Activated T-helper 1 cell treated with anti-CD3 and anti-CD28 coated beads, Interleukin-12 subunit alpha, Interleukin-12 subunit beta, Interleukin-2, Interleukin-4 antibody, amounts not matched to agents 30 ng/mL and 10 ng/mL and 1 ng/mL, durations not matched to agents 14 hours and 24 hours and 36 hours (primary cell): ENCODE measurements at places on chromosomes 3 and 15. TPM values are rescaled to one million over a fixed set of nuclear protein-coding genes. Genes with fewer than 3 reads are reported as not detected.

GRCh38 chr15:97998307-97999071, 38.0 kb downstream of the ARRDC4 start:
- no peaks in the 10 kb centered on the region for H3K36me3 ChIP-seq
- no peaks in the 10 kb centered on the region for H3K27me3 ChIP-seq
- no peak for DNase-seq
- peaks cover 13% of the 10 kb centered on the region for H3K4me1 ChIP-seq
- no peak overlapping the region for H3K4me3 ChIP-seq

ERICH6 gene
- total RNA-seq, result not detected in 2 replicates

WWTR1 gene
- 0.57 and 0.81 TPM in 2 replicates for total RNA-seq

SLC28A1 gene
- total RNA-seq, result not detected in 2 replicates

DNA sequence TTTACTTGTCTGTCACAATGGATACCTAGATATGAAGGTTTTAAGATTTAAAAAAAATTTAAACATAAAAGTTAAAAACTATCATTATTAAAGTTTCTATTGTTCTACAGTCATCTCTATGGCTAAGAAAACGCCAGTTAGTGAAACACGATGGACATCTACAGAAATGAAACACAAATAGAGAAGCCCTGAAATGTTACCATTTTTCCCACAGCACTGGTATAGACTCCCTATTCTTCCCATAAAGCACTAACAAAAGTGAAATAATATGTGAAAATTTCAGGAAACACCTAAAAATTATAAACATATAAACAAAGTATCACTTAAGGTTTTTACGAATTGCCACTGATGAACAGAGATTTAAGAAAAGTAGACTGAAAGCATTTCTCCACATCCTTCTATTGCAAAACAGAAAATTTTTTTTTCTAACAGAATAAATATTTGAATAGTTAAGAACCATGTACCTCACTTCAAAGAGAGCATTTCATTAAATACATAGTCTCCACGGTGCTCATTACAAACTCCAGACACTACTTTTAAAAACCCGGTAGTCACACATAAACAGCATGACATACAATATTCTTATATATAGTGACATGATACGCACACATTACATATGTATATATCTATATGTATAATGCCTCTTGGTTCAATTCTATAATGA, 7.1 kb upstream of the NEK10 start:
- H3K4me3 ChIP-seq, result no peak overlapping the region
- peaks cover 3% of the 10 kb centered on the region for H3K36me3 ChIP-seq
- H3K27me3 ChIP-seq, result no peaks in the 10 kb centered on the region
- H3K27ac ChIP-seq, result no peak overlapping the region
- H3K4me1 ChIP-seq, result no peaks in the 10 kb centered on the region

FOXB1 gene
- total RNA-seq, result 1.2 and 1.3 TPM in 2 replicates

GRAMD1C gene
- 0.05 TPM in 1 of 2 replicates, not detected in the other for total RNA-seq

SMCO1 gene
- not detected in 2 replicates for total RNA-seq

DNA sequence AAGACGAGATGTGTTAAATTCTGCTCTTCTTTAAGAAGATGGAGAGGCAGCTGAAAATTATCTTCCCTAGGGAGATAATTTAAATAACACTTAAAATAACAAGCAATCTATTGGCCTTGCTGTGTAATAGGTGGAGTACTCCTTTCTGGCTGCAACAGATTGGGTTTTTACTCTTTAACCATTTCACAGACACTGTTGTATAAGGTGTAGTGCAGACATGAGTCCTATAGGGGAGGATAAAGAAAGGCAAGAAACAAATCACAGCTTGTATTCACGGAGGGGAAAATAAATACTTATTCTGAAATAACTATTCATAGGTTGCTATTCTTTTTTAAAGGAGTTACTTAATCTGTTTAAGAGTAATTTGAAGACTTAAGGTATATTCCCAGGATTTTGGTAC, 252.0 kb downstream of the ZPLD1 start:
- DNase-seq, result no peak
- H3K27me3 ChIP-seq, result peaks cover 2% of the 10 kb centered on the region
- H3K4me1 ChIP-seq, result no peaks in the 10 kb centered on the region

DNA sequence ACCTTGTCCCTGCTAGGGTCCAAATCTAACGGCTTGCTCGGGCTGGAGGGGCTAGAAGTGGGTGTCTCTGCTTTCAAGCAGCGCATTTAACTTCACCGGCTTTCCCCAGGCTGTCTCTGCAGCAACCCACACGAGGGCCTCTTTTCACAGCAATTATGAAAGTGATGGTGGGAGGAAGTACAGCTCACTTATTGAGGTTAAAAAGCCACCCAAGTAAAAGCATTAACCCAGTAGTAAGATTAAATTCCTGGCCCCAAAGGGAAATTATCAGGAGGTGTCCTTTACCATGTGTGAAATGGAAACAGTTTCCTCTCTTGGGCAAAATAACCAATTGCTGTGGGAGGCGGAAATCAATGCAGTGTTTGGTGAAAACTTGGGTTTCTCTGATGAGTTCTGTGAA, 41.1 kb downstream of the NGRN start:
- peak; percentile 30 for DNase-seq
- H3K4me1 ChIP-seq, result peaks cover 44% of the 10 kb centered on the region
- H3K27ac ChIP-seq, result peak overlapping the region; percentile 80
- H3K4me3 ChIP-seq, result peak overlapping the region; percentile 63

DNA sequence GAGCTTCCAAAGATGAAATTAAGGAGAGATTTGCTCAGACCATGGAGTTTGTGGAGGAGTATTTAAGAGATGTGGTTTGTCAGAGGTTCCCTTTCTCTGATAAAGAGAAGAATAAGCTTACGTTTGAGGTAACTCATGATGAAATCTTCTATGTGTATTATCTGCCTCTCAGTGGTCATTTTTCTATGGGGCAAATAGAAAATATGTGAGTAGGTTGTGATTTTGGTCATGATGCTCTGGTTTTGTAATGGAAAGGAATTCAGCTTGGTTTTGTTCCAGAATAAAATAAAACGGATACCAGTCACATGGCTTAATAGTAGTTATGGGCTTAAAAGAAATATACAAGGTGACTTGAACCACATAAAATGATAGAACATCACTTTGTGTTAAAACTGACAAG, 181.1 kb downstream of the ITPR1 start:
- no peak overlapping the region for H3K4me3 ChIP-seq
- no peak for DNase-seq
- no peak overlapping the region for H3K27ac ChIP-seq
- peaks cover 53% of the 10 kb centered on the region for H3K36me3 ChIP-seq
- no peaks in the 10 kb centered on the region for H3K27me3 ChIP-seq

DNA sequence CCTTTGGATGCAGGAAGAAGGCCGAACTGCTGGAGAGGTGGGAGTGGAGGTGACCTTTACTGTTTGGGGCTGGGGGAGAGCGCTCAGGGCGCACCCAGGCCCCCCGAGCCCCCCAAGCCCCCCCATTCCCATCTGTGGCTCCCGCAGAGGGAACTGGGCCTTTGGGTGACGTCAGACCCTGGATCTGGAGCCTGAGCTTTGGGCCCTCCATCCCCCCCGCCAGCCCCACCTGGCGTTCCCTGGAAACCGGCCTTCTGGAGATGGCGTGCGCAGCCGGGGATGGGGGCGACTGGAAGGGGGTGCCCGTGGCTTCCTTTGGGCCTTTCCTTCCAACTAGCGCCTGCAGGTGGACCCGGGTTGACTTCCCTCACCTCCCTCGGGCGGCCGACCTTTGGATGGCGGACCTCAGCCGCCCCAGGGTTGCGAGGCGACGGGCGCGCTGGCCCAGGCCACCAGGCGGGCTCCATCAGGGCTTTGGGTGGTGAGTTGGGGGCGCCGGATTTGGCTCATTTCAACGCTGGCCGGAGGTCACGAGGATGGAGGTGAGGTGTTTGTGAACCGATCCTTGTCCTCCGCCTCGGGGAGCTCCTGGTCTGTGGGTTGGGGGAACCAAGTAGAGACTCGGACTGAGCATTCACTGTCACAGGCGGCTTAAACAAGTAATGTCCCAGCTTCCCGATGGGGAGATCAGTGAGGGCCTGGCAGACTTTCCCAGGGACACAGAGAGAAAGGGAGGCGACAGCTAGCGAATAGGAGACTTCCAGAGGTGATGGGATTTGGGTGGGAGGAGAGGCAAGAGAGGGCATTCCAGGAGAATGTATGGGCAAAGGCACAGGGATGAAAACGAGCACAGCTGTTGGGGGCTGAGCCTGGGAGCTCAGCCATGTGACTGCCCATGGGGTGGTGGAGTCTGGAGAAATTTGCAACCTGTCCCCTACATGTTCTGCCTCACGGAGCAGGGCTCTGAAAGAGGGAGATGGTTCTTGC, 709 bp downstream of the SCAMP5 start:
- no peak for DNase-seq
- H3K27ac ChIP-seq, result no peak overlapping the region
- H3K27me3 ChIP-seq, result peaks cover 29% of the 10 kb centered on the region
- peaks cover 4% of the 10 kb centered on the region for H3K4me1 ChIP-seq
- peak overlapping the region; percentile 70 for H3K4me3 ChIP-seq
- H3K36me3 ChIP-seq, result no peaks in the 10 kb centered on the region

GRCh38 chr3:11306817-11307589, 34.8 kb downstream of the ATG7 start:
- peak overlapping the region; percentile 46 for H3K27ac ChIP-seq
- H3K36me3 ChIP-seq, result peaks cover 46% of the 10 kb centered on the region
- H3K4me1 ChIP-seq, result peaks cover 32% of the 10 kb centered on the region
- peak; percentile 8 for DNase-seq
- H3K27me3 ChIP-seq, result no peaks in the 10 kb centered on the region
- peak overlapping the region; percentile 32 for H3K4me3 ChIP-seq

DNA sequence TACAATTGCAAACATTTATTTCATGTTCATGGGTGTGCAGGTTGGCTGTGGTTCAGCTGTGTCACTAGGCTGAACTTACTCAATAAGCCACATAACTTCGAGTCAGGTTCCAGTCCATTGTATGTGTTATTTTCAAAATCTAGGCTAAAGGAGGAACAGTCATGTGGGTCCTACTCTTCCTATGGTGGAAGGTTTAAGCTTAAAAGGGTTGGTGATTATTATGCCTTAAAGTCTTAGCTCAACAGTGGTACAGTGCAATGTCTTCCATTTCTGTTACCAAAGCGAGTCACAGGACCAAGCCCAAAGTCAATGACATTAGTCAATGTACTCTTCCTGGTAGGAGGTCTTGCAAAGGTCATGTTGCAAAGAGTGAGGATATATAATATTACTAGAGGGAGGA, 78.2 kb downstream of the ATG7 start:
- H3K27ac ChIP-seq, result no peak overlapping the region
- peaks cover 52% of the 10 kb centered on the region for H3K36me3 ChIP-seq
- no peaks in the 10 kb centered on the region for H3K27me3 ChIP-seq
- DNase-seq, result no peak
- H3K4me3 ChIP-seq, result no peak overlapping the region

NTRK3 gene
- total RNA-seq, result 0.24 and 0.29 TPM in 2 replicates

- no peak overlapping the region for H3K4me3 ChIP-seq
- no peaks in the 10 kb centered on the region for H3K4me1 ChIP-seq
Measured at GRCh38 chr3:180646187-180646790, 33.0 kb downstream of the CCDC39 start.

GRCh38 chr15:45391746-45392583, 13.6 kb upstream of the GATM start:
- H3K4me1 ChIP-seq, result peaks cover 12% of the 10 kb centered on the region
- no peaks in the 10 kb centered on the region for H3K36me3 ChIP-seq
- no peak for DNase-seq
- H3K4me3 ChIP-seq, result no peak overlapping the region
- H3K27ac ChIP-seq, result no peak overlapping the region

GRCh38 chr3:52374173-52374572, 58.1 kb downstream of the DNAH1 start:
- H3K4me1 ChIP-seq, result peaks cover 5% of the 10 kb centered on the region
- no peaks in the 10 kb centered on the region for H3K27me3 ChIP-seq
- peaks cover 6% of the 10 kb centered on the region for H3K36me3 ChIP-seq
- H3K4me3 ChIP-seq, result no peak overlapping the region

- H3K27me3 ChIP-seq, result no peaks in the 10 kb centered on the region
- no peak for DNase-seq
- H3K36me3 ChIP-seq, result no peaks in the 10 kb centered on the region
- H3K4me3 ChIP-seq, result no peak overlapping the region
Measured at GRCh38 chr3:83807511-83807910, 1151.3 kb upstream of the CADM2 start.

GRCh38 chr15:85947021-85947420, 132.7 kb upstream of the AGBL1 start:
- H3K27me3 ChIP-seq, result no peaks in the 10 kb centered on the region
- no peak for DNase-seq
- no peaks in the 10 kb centered on the region for H3K4me1 ChIP-seq
- H3K27ac ChIP-seq, result no peak overlapping the region
- no peaks in the 10 kb centered on the region for H3K36me3 ChIP-seq
- H3K4me3 ChIP-seq, result no peak overlapping the region

- DNase-seq, result no peak
- H3K36me3 ChIP-seq, result peaks cover 18% of the 10 kb centered on the region
- H3K4me3 ChIP-seq, result no peak overlapping the region
- no peaks in the 10 kb centered on the region for H3K27me3 ChIP-seq
- peaks cover 36% of the 10 kb centered on the region for H3K4me1 ChIP-seq
Measured at GRCh38 chr3:9978710-9979305, 7.8 kb downstream of the EMC3 start.

- no peak for DNase-seq
- no peak overlapping the region for H3K27ac ChIP-seq
- H3K4me1 ChIP-seq, result no peaks in the 10 kb centered on the region
- H3K27me3 ChIP-seq, result no peaks in the 10 kb centered on the region
- H3K4me3 ChIP-seq, result no peak overlapping the region
Measured at GRCh38 chr3:197501496-197501878, 54.3 kb downstream of the BDH1 start.

TEX9 gene
- total RNA-seq, result 0.67 and 0.78 TPM in 2 replicates

GRCh38 chr3:100454677-100455076, 37.7 kb upstream of the TMEM45A start:
- H3K36me3 ChIP-seq, result no peaks in the 10 kb centered on the region
- no peaks in the 10 kb centered on the region for H3K4me1 ChIP-seq
- no peak overlapping the region for H3K27ac ChIP-seq
- H3K4me3 ChIP-seq, result no peak overlapping the region
- no peak for DNase-seq
- H3K27me3 ChIP-seq, result peaks cover 1% of the 10 kb centered on the region

DNA sequence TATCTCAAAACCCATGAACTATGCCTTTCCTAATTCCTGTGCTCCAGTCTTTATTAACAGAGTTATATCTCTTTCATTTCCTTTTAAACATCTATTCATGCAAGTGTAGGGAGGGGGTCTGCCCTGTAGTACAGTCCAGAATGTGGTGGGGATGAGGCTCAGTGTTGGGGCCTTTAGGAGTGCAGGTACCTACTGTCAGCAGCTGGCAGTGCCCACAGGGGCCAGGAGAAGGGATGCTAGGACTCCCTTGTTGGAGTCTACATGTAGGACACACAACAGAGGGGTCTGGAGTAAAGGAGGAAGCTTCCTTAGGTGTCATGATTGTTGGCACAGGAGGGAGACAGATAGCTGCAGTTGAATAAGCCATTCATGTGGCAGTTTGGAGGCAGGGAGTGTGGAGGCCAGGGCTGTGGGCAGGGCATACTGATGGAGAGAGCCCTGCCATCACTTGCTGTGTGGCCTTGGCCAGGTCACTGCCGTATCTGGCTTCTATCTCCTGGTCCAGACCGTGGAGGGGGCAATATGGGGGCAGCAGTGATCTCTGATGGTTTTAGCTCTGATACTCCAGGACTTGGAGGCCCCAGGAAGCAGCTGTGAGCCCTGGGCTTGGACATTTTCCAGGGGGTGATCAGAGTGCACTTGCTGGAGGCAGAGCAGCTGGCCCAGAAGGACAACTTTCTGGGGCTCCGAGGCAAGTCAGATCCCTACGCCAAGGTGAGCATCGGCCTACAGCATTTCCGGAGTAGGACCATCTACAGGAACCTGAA, 29.5 kb downstream of the ESYT3 start:
- no peaks in the 10 kb centered on the region for H3K4me1 ChIP-seq
- no peak overlapping the region for H3K4me3 ChIP-seq
- H3K36me3 ChIP-seq, result no peaks in the 10 kb centered on the region
